CD4-positive, alpha-beta T cell treated with Interleukin-15 for 1 hour (primary cell): ENCODE measurements at places on chromosomes 7 and 10.
A peak's percentile ranks its signal among the peaks of the same experiment; 100 is the strongest.

GRCh38 chr10:3980144-3980543 lies 195.1 kb upstream of the KLF6 start:
- DNase-seq: no peak

DNA sequence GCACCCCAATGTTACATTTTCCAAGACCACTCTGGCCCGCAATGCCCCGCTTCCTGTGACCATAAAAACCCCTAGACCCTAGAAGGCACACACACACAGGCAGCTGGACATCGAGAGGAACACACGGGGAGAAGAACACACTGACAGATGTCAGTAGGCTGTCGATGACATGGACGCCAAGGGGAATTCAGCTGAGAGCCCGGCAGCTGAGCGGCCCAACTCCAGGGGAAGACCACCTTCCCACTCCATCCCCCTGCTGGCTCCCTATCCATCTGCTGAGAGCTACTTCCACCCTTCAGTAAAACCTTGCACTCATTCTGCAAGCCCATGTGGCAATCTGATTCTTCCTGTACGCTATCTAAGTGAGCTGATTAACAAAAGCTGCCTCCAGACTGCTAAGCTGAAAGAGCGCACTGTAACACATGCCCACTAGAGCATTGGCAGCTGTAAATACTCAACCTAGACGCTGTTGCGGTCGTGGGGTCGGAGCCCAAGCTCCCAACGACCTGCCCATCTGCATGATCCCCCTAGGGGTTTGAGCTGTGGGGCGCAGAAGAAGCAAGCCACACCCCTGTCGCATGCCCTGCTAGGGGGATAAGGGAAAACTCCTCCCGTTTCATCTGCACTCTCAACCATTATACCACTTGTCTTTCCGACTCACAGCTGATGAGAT lies 843.6 kb upstream of the POT1 start:
- no peak for DNase-seq

GRCh38 chr7:115471891-115472290 lies 550.0 kb downstream of the MDFIC start:
- DNase-seq: no peak

DNA sequence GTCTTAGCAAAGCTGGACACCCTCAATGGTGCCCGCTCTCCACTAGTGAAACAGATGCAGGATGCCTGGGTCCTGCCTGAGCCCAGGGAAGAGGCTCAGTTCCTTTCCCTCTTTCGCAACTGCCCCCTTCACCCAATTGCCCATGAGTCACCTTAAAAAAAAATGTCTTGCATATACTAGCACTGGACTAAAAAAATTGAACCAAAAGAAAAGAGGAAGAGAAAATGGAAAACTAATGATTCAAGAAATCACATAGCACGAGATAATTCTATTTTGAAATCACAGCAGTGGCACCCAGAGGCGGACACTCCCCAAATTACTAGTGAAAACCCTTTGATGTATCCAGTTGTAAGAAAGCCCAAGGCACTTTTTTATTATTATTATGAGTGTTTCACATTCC lies 972.5 kb downstream of the LRMDA start:
- peak; percentile 55 for DNase-seq

DNA sequence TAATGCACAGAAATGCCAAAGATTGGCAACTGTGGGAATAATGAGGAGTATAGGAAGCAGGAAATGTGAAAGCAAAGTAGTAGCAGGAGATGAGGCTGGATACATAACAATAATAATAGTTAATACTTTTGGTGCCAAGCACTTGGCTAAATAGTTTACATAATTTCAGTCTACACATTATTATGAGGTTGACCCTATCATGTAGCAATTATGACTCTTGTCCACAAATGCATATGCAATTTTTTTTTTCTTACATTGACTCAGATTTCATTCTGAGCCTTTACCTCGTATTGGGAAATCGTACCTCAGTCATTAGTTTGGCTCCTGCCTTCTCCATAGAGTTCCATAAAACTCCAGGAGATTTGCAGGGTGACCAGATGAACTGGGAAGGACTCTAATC lies 219.9 kb downstream of the SUGCT start:
- DNase-seq: no peak

- no peak for DNase-seq
Measured at GRCh38 chr10:102115775-102116174, 4.4 kb downstream of the LDB1 start.

DNA sequence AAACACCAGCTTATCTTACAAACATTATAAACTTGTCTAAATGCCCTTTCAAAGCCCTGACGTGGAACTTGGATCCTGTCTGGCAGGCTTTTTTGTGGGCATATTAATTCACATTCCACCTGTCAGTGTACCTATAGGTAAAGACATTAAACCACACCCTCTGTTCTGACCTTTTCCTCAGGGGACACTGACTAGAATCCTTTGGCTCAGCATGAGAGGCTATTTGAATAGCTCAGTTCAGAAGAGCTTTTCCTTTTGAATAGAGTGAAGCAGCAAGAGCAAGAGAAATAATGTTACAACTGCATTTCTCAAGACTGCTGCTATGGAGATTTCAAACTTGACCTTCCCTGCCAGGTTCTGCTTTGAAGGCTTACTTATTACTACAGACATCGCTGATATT lies 76.9 kb downstream of the CYP51A1 start:
- DNase-seq: no peak

DNA sequence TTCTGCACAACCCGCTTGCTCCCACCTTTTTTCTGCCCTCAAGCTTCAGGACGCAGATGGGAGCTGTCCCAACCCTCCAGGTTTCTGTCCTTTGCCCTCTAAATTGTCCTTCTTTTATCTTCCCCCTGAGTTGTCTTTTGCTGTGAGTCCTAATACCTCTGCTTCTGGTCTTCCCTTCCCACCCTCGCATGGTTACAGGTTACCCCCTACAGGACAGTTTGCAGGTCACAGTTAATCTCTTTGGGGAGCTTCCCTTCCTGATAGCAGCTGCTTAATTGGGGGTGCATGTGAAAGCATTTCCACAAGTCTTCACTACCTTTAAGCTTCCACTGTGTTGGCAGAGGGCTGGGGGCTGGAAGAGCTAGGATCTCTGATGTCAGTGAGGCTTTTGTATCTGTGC lies 121.5 kb upstream of the CXCL12 start:
- DNase-seq: no peak

- DNase-seq: no peak
Measured at GRCh38 chr7:7446616-7447015, 89.1 kb downstream of the COL28A1 start.

DNA sequence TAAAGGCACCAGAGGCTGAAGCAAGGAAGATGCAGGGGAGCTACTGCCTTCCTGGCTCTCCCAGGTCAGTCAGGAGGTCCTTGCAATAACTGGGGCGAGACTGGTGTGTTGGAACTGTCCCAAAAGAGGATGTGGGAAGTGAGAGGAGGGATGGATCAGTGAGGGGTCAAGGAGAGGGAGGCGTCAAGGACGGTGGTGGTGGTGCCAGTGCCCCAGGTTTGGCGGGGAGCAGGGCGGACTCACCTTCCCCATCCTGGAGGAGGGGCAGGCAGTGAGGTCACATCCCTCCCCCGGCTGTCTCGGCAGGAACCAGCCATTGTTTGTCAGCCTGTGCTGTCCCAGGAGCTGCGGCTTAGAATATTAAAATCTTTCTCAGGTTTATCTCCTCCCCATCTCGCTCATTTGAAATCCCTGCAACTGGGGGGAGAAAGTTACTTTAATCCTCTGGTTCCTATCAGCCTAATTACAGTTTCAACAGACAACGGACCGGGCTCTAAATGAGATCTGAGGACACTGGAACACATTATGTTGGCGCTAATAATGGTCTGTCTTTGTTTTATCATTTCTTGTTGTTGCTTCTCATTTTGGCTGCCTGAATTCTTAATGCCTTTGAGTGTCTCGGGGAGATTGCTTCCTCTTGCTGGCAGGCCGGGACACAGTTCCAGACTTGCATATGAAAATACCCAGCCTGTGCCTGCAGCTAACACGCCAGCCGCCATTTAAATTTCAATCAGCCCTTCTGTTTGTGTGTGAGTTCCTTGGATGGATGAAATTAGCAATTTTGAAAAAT lies 387.5 kb downstream of the RPS24 start:
- DNase-seq: no peak

DNA sequence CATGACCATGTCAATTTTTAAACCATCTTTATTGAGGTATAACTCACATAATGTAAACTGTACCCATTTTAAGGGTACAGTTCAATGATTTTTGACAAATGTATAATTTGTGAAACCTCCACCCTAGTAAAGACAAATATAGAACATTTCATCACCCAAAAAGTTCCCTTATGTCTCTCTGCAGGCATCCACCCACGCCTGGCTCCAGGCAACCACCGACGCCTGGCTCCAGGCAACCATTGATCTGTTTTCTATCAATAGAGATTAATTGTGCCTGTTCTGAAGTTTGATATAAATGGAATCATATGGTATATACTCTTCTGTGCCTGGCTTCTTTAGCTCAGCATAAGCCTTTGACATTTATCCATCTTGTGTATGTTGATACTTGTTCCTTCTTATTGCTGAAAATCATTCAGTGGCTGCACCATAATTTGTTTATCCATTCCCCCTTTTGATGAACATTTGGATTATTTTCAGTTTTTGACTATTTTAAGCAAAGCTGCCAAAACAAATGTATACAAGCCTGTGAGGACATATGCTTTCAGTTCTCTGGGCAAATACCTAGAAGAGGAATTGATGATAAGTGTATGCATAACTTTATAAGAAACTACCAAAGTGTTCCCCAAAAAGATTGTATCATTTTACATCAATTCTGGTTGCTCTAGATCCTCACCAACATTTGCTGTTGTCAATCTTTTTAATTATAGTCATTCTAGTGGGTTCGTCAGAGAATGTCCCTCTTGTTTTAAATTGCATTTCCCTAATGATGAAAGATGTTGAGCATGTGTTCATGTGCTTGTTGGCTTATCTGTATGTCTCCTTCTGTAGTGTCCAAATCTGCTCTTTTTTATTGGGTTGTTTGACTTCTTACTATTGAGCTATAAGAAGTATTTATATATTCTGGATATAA lies 55.7 kb upstream of the HECTD2 start:
- DNase-seq: no peak

- no peak for DNase-seq
Measured at GRCh38 chr10:3477683-3478082, 305.1 kb upstream of the PITRM1 start.

DNA sequence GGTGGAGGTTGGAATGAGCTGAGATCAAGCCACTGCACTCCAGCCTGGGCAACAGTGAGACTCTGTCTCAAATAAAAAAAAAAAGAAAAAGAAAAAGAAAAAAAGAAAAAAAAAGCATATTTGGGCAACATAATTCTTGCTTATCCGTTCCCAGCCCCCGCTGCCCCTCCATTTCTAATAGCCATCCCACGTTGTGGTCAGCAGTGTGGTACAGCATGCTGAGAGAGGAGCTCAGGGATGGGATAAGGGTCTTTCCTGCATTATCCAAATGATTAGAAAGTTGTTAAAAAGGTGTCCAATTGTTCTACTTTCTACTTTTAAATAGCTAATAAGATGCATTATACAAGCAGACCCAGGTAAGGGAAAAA lies 104.9 kb upstream of the ZNF92 start:
- no peak for DNase-seq

GRCh38 chr10:5142199-5142598 lies 42.8 kb downstream of the AKR1C8 start:
- DNase-seq: no peak

DNA sequence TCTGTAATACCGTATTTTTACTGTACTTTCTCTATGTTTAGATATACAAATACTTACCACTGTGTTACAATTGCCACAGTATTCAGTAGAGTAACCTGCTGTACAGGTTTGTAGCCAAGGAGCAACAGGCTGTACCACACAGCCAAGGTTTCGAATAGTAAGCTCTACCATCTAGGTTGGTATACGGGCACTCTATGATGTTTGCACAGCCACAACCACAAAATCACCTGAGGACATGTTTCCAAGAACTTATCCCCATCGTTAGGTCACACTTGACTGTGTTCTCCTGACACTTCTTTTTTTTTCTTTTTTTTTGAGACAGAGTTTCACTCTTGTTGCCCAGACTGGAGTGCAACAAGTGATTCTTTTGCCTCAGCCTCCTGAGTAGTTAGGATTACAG lies 134.6 kb upstream of the TRIM24 start:
- DNase-seq: no peak

- no peak for DNase-seq
Measured at GRCh38 chr10:131843089-131843595, 57.7 kb upstream of the PPP2R2D start.

GRCh38 chr10:106384496-106384895 lies 780.0 kb downstream of the SORCS1 start:
- no peak for DNase-seq

GRCh38 chr7:50558294-50559053 lies 6.7 kb downstream of the DDC start:
- no peak for DNase-seq
